ENCODE measurements at places on chromosomes 2 and 18.

DNA sequence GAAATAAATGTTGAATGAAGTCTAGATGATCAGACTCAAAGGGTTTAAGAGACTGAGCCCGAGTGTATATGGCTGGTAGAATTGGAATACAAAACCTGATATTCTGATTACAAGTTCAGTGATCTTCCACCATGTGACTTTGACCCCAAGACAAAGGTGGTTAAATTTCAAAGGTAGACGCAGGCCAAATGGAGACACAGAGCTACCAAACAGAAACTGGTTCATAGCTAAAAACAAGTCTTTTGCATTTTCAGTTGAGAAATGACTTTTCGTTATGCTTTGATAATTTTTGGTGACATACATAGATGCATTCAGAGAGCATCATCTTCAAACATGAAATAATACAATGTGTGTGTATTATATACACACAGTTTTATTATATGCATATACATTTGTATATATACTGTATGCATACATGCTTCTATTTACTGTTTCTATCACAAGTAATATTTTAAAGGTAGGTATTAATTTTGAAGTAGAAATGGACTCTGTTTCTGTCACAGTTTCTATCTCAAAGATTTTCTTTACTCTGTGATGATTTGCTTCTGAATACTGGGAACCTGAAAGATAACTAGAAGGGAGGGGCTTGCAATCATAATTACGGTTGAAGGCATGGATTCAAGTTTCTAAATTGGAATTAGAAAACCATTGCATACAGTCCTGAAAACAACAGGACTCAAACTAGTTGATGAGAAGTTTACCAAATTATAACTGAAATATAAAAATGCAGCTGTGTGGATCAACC, 142.3 kb downstream of the ABCA12 start:
- no peaks in the 10 kb centered on the region for H3K36me3 ChIP-seq
- no peak overlapping the region for H3K4me3 ChIP-seq

GRCh38 chr2:227886149-227886548, 14.7 kb downstream of the DAW1 start:
- no peaks in the 10 kb centered on the region for H3K4me1 ChIP-seq
- H3K27me3 ChIP-seq: no peaks in the 10 kb centered on the region
- no peaks in the 10 kb centered on the region for H3K36me3 ChIP-seq
- no peak for DNase-seq
- H3K4me3 ChIP-seq: no peak overlapping the region

GRCh38 chr18:76821356-76821874, 942 bp upstream of the ZNF236 start:
- DNase-seq: no peak
- H3K36me3 ChIP-seq: peaks cover 3% of the 10 kb centered on the region
- H3K27ac ChIP-seq: peak overlapping the region; percentile 66
- peak overlapping the region; percentile 99 for H3K4me3 ChIP-seq

GRCh38 chr18:47184419-47185050, 8.4 kb upstream of the IER3IP1 start:
- DNase-seq: no peak
- H3K27me3 ChIP-seq: no peaks in the 10 kb centered on the region
- H3K4me3 ChIP-seq: no peak overlapping the region
- no peaks in the 10 kb centered on the region for H3K4me1 ChIP-seq
- H3K36me3 ChIP-seq: no peaks in the 10 kb centered on the region
- H3K27ac ChIP-seq: no peak overlapping the region

DNA sequence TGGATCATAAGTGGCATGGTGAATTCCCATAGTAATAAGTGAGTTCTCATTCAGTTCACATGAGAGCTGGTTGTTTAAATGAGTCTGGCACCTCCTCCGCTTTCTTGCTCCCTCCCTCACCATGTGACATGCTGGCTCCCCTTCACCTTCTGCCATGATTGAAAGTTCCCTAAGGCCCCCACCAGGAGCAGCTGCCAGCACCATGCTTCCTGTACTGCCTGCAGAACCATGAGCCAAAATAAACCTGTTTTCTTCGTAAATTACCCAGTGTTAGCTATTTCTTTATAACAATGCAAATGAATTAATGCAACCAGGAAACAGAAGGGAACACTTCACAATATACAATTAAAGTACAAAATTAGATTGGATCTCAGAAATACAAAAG, 257.0 kb downstream of the MREG start:
- no peak overlapping the region for H3K27ac ChIP-seq
- no peaks in the 10 kb centered on the region for H3K36me3 ChIP-seq
- no peaks in the 10 kb centered on the region for H3K4me1 ChIP-seq
- no peak for DNase-seq
- H3K4me3 ChIP-seq: no peak overlapping the region

DNA sequence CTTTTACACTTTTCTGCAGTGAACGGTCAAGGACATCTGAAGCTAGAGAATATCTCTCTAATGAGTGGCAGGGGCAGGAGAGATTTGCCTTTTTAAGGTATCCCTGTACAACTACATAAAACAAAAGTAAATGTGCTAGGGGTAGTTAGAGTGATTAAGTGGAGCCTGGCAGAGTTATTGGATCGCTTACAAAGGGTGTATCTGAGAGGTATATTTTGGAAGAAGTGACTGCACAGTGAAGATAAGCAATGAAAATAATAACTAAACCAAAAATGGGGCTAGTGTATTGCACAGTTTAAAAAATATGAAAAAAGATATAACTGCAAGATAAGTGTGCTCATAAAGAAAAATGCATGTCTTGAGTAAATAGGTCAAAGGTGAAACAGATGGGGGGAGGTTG, 193.5 kb upstream of the EPC2 start:
- no peak for DNase-seq
- no peaks in the 10 kb centered on the region for H3K36me3 ChIP-seq
- H3K27ac ChIP-seq: no peak overlapping the region
- no peak overlapping the region for H3K4me3 ChIP-seq
- no peaks in the 10 kb centered on the region for H3K27me3 ChIP-seq
- H3K4me1 ChIP-seq: no peaks in the 10 kb centered on the region

DNA sequence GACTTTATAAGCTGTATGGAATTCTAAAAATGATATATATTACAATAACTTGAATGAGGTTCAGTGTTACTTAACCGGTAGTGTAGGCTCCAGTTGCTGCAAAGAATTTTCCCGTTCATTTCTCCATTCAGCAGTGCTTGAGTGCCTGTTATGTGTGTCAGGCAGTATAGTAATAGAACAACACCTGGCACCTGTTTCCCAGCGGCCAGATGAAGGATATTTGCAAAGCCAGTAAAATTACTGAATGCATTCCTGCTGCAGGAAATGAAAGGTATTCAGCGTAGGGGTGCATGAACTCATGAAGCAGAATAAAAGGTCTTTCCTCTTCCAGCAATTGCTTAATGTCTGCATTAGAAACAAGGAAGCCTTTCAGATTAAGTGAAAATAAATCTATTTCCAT, 18.8 kb downstream of the YPEL5 start:
- H3K36me3 ChIP-seq: no peaks in the 10 kb centered on the region
- no peak overlapping the region for H3K4me3 ChIP-seq
- no peak for DNase-seq
- H3K27ac ChIP-seq: no peak overlapping the region
- H3K4me1 ChIP-seq: no peaks in the 10 kb centered on the region
- H3K27me3 ChIP-seq: no peaks in the 10 kb centered on the region

DNA sequence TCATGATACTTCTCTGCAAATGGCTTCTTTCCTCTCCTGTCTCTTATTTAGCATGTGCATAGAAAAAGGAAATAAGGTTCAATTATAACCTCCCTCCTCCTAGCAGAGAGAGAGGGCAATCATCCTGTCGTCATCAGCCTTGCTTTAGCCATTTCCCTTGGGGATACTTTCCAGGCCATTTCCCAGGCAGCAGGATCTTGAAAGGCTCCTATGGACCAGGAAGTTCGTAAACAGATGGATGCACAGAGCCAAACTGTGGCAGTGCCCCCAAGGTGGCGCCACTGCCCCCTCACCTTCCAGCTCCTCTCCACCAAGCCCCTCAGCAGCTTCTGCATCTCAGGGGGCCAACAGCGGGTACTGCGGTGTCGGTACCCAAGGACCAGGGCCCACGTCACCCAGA, 157.4 kb downstream of the DTNA start:
- H3K27ac ChIP-seq: no peak overlapping the region
- peak; percentile 46 for DNase-seq
- no peaks in the 10 kb centered on the region for H3K27me3 ChIP-seq
- H3K36me3 ChIP-seq: no peaks in the 10 kb centered on the region
- H3K4me3 ChIP-seq: no peak overlapping the region

GRCh38 chr2:3076848-3077642, 300.6 kb downstream of the EIPR1 start:
- no peaks in the 10 kb centered on the region for H3K27me3 ChIP-seq
- no peaks in the 10 kb centered on the region for H3K4me1 ChIP-seq
- no peak for DNase-seq
- no peaks in the 10 kb centered on the region for H3K36me3 ChIP-seq
- H3K4me3 ChIP-seq: no peak overlapping the region

GRCh38 chr2:11616097-11616687, 53.8 kb downstream of the NTSR2 start:
- DNase-seq: no peak
- no peaks in the 10 kb centered on the region for H3K27me3 ChIP-seq
- H3K4me3 ChIP-seq: no peak overlapping the region
- H3K27ac ChIP-seq: no peak overlapping the region
- H3K4me1 ChIP-seq: no peaks in the 10 kb centered on the region

DNA sequence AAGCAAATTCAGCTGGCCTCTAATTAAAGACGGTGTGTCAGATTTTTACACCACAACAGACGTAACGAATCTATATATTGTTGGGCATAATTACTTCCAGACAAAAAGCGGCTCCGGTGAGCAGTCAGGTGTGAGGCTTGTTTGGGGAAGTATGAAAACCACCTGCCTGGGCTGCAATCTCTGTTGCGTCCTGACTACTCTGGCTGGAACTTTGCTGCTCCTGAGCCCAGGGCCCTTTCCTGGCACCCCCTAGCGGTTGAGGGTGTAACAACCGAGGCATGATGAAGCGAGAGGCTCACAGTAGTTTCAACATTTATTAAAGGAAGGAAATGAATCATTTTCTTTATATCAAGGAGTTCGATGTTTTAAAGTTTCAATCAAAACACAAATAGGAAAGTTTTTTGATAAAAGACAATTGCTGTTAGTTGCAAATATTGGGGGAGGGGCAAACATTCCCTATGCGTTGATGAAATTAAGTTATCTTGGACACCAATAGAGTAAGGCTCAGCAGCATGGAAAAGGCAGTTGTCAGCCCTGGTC, 10.6 kb upstream of the ITGB6 start:
- H3K27me3 ChIP-seq: no peaks in the 10 kb centered on the region
- no peak overlapping the region for H3K4me3 ChIP-seq
- H3K27ac ChIP-seq: no peak overlapping the region
- H3K36me3 ChIP-seq: no peaks in the 10 kb centered on the region

DNA sequence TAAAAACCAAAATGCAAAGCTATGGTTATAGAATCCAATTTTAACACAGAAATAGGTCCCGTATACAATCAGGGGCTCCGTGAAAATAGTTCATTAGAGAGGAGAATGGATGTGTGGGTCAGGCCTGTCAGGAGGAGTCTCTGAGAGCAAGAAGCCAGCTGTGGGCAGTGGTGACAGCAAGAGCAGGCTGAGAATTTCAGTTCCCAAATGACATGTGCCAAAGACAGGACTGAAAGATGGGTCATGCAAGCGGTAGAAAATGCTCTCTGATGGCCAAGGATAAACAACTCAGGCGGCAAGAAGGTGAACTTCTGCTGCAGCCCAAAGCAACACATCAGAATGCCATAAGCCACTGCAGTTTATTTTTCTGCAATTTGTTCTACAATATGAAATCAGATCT, 100.4 kb downstream of the CCDC141 start:
- H3K27me3 ChIP-seq: no peaks in the 10 kb centered on the region
- H3K4me3 ChIP-seq: no peak overlapping the region
- no peak overlapping the region for H3K27ac ChIP-seq
- no peaks in the 10 kb centered on the region for H3K36me3 ChIP-seq
- H3K4me1 ChIP-seq: no peaks in the 10 kb centered on the region
- no peak for DNase-seq

DNA sequence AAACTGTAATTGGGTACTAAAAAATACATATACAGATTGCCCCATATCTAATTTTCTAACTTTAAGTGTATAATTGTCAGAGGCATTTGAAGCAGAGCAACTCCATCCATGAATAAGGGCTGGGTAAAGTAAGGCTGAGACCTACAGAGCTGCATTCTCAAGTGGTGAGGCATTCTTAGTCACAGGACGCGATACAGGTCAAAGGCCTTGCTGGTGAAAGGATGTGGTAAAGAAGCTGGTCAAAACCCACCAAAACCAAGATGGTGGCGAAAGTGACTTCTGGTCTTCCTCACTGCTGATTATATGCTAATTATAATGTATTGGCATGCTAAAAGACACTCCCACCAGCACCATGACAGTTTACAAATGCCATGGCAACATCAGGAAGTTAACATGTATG, 50.0 kb downstream of the SLC8A1 start:
- no peaks in the 10 kb centered on the region for H3K36me3 ChIP-seq
- peaks cover 7% of the 10 kb centered on the region for H3K4me1 ChIP-seq
- DNase-seq: no peak
- H3K27ac ChIP-seq: no peak overlapping the region
- H3K4me3 ChIP-seq: no peak overlapping the region

DNA sequence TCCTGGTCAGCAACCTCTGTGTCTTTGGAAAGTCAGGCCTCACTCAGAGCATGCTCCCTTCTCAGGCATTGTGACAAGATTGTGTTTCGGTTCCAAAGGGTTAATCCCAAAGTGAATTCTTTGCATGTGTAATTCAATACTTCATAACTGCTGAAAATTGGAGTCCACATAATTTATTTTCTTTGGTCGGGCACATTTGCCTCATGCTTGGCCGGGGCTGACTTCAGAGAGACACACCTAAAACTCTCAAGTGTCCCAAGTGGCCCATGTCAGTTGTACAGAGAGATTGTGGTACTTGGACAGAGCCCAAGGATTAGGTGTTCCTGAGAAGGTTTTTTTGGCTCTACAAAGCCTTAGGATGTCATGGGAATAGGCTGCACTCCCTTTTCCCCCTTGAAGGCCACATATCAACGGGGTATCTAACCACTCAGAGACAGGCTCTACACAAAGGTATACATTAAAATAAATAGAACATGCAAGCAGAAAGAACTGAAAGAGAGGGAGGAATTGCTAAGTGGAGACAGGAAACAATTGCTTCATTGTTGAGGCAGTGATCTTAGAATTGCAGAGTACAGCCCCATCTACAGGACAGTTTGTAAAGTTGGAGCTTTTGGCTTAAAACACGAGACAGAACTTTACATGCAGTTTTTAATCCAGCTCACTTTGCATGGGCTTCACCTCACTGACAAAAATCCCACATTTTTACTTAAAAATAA, 1232.3 kb upstream of the ZEB2 start:
- peaks cover 9% of the 10 kb centered on the region for H3K4me1 ChIP-seq
- no peaks in the 10 kb centered on the region for H3K36me3 ChIP-seq
- H3K27ac ChIP-seq: no peak overlapping the region
- DNase-seq: no peak

GRCh38 chr18:1092228-1092627, 187.6 kb downstream of the ADCYAP1 start:
- no peak overlapping the region for H3K27ac ChIP-seq
- H3K4me3 ChIP-seq: no peak overlapping the region
- peak; percentile 38 for DNase-seq
- no peaks in the 10 kb centered on the region for H3K27me3 ChIP-seq
- H3K36me3 ChIP-seq: no peaks in the 10 kb centered on the region
